ENCODE measurements at places on chromosomes 12 and 14.

GRCh38 chr12:12290206-12290605, 23.4 kb upstream of the LRP6 start:
- no peak for DNase-seq

- DNase-seq: no peak
Observed at GRCh38 chr12:132542661-132543060, 52.7 kb downstream of the FBRSL1 start.

DNA sequence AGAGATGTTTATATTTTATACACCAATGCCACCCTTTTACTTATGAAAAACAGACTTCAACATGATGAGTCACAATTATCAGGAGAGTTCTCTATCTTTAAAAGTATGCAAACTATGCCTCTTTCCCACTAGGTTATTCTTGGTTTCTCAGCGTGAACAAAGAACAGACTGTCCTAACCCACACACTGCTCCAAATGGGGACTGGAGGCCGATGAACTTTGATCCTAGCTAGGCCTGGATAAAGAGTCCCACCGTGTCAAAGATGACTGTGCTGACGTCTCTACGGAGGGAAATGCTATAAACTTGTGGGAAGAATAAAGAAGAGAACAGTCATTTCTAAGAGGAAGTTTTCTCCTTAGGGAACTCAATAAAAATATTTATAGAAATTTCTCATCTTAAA, 160.1 kb downstream of the EPS8 start:
- DNase-seq: no peak

GRCh38 chr14:34065690-34066391, 115.0 kb upstream of the EGLN3 start:
- no peak for DNase-seq

Measured in stimulated activated CD4-positive, alpha-beta T cell treated with anti-CD3 and anti-CD28 coated beads, TNF-alpha, amount 100 ng/mL, for 1 hour (primary cell).